ENCODE measurements at places on chromosomes 6 and 20. TPM values are rescaled to one million over a fixed set of nuclear protein-coding genes. Genes with fewer than 3 reads are reported as not detected.

DNA sequence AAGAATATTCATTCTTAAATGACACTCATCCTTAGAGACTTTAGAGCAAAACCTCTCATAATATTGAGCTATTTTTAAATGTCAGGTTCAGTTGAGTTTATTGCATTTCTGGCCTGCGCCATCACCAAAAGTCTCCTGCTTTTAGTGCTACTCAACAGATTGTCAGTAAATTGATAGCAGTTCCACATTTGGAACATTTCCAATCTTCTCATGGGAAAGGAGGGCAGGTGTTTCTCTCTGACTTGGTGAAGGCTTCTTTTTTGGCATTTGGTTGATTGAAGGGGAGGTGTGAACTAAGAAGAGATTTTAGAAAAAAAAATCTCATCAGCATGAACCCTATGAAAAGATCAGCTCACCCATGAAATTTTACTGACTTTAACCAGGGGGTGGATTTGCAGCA, 125.9 kb upstream of the INSM1 start:
- DNase-seq = no peak

Gene DPM1
- total RNA-seq = 57.0 TPM

- DNase-seq = peak; percentile 63
These were observed 29.4 kb downstream of the TRAF3IP2 start for GRCh38 chr6:111576291-111576690.

DNA sequence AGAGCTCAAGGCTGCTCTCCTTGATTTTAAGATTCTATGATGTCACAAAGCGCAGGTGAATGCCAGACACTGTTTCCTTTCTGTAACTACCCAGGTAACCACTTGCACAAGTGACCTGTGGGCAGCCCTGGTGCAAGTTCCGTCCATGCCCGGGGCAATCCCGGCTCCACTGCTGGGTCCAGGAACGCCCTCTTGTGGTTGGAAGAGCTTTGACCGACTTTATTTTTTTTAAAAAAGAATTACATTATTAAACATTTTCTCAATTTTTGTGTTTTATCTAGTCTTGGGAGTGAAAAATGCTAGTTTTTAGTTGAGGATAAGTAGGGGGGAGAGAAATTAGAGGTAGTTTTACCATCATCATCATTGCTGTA, 695.2 kb downstream of the QKI start:
- no peak for DNase-seq

Gene MOG
- not detected for total RNA-seq

DNA sequence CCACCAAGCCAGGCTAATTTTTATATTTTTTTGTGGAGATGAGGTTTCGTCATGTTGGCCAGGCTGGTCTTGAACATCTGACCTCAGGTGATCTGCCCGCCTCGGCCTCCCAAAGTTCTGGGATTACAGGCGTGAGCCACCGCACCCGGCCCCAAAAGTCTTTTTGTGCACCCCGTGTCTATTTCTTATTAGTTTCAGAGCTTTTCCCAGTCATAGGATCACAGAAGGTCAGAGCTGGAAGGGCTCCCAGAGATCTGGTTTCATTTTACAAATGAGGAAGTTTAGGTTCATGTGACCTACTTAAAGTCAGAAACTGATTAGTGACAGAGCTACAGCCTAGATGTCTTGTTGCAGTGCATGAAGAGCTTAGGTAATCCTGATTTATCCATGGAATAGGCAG, 1.6 kb upstream of the OGFRL1 start:
- DNase-seq = no peak

Gene PRL
- not detected for total RNA-seq

- DNase-seq = no peak
These were observed 72.9 kb downstream of the SGK1 start for GRCh38 chr6:134245041-134245440.

Gene ECT2L
- total RNA-seq = not detected

Gene RHAG
- total RNA-seq = not detected

GRCh38 chr6:36033935-36034334, 6.3 kb downstream of the MAPK14 start:
- DNase-seq = peak; percentile 29

- peak; percentile 26 for DNase-seq
These were observed 7.8 kb downstream of the IL22RA2 start for GRCh38 chr6:137165375-137166246.

Gene TUBB2B
- total RNA-seq = 1.1 TPM

- no peak for DNase-seq
These were observed 15.8 kb upstream of the ENPP5 start for GRCh38 chr6:46186583-46186982.

Gene EYA2
- 0.55 TPM for total RNA-seq

Gene ADGRF1
- not detected for total RNA-seq

GRCh38 chr20:43916881-43917371, 2.3 kb downstream of the TOX2 start:
- peak; percentile 30 for DNase-seq

DNA sequence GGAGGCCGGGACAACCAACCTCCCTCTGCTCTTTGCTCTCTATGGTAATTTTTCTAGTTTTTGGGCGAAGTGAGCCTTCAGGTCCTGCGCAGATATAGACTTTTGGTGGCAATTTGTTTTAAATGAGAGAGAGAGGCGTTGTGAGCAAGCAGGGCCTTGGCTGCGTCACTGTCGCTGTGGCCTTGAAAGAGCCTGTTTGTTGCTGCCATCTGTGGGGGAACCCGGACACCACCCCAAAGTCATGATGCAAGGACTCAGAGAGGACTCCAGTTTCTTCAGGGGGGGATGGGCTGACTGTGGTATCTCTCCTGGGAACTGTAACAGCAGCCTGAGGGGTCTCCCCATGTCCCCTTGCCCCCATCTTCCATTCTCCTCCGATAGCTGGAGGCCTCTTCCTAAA, 462.7 kb upstream of the SULF2 start:
- no peak for DNase-seq

DNA sequence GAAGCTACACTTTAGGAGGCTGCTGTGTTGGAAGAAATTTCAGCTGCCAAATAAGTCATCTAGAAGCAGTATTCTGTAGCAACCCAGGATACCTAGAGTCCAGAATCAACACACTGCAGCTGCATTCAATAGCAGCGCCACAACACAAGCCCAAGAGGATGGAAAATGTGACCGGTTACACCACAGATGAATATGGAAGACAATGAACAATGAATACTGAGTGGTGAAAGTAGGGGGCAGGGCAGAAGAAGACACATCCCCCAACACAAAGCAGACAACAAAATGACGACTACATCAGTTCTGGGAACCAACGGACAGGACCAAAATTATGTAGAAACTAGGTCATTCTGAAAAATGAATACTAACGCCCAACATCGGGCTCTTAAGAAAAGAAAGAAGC, 38.2 kb downstream of the KIF6 start:
- no peak for DNase-seq

DNA sequence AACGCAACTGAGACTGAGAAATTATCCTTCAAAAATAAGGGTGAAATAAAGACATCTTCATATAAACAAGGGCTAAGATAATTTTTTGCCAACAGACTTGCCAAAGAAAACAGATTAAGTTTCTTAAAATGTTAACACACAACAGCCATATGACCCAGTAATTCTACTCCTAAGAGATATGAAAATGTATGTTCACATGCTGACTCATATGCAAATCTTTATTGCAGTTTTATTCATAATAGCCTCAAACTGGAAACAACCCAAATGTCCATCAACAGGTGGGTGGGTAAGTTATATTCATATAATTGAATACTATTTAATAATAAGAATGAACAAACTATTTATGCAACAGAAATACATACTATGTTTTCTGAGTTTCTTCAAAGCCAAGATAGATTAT, 140.1 kb downstream of the REV3L start:
- DNase-seq = no peak

Gene GPR31
- not detected for total RNA-seq

GRCh38 chr6:24949020-24949569, 13.3 kb upstream of the RIPOR2 start:
- DNase-seq = no peak

Gene RAET1L
- not detected for total RNA-seq

Gene TUBB2A
- 127 TPM for total RNA-seq

GRCh38 chr6:98634569-98634968, 199.8 kb upstream of the POU3F2 start:
- DNase-seq = no peak

DNA sequence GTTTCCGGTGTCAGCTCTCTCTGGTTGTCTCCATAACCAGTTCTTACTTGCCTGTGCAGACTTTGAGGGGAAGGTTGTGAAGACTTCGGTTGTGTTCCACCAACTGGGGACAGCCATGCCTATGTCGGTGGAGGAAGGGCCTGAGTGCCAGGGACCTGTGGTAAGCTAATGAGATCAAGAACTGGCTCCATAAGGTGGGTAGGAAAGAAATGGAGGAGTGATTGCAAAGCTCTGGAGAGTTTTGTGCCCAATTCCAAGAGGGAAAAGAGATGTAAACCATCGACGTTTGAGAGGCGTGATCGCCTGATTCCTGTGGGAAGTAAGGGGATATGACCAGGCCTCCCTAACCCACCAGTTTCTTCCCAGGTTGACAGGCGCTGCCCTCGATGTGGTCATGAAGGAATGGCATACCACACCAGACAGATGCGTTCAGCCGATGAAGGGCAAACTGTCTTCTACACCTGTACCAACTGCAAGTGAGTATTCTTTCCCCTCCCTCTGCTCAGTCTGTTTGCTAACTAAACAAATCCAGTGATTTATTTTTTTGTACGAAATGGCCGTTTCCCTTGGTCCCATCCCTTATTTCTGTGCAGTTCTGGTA, 893 bp downstream of the POLR1H start:
- no peak for DNase-seq

GRCh38 chr20:4060064-4060795, 44.9 kb upstream of the RNF24 start:
- no peak for DNase-seq

DNA sequence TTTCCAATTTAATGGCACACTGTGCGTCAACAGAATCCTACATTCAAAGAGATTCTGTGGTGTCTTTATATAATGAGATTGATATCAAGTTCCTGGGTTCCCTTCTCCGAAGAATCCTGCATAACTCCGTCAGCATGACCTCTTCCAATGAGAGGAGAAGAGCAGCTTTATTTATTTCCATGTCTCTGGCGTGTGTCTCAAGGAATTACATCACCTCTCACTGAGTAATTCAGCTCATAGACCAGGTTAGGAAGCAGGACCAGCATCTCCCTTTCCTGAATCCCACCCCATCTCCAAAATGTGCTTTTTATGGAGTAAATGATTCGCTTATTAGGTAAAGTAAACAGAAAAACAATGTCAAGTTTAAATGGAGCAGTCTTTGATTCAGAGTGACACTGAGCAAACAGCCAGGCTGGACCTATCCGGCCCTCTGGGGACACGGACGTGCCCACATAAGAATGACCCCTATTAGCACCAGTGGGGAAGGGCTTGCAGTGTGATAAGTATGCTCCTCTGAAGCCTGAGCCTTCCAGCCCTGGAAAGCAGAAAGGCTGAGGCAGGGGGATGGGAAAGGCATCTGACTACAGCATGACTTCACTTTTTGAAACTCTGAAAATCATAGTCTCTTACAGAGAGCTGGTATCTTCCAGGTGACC, 165.2 kb downstream of the CLIC5 start:
- DNase-seq = no peak

All from HFFc6 (cell line).